ENCODE measurements at places on chromosomes 11 and 22.

DNA sequence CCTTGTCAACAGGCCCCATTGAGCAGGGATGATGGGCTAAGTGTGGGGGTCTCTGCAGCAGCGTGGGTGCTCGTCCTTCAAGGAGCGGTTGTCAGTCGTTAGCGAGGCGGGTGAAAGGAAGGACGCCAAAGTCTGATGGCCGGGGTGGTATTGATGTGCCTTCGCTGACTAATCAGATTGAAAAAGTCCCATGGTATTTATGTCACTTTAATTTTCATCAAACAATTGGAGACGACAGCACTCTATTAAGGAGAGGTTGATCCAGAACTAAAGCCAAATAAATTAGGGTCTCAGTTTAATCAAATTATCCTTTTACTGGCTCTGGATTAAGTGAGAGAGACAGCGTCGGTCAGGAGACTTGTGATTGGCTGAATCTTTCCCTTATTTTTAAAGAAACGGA, 9.6 kb downstream of the HTATIP2 start:
- DNase-seq: no peak

DNA sequence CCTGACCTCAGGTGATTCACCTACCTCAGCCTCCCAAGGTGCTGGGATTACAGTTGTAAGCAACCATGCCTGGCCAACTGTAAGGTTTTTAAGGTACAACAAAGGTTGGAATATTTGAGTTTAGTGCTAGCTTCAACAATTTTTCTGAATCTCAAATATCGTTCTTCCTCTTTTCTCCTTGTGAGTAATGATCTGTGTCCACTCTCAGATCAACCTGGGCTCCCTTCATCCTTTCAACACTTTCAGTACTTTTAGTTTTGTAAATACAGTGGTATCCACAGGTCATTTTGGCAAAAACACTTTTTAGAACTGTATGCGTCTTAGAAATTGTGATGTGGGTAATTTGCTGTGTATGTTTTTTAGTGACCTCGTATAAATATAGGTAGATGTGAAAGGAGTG, 7.9 kb downstream of the PACS1 start:
- no peak for DNase-seq

DNA sequence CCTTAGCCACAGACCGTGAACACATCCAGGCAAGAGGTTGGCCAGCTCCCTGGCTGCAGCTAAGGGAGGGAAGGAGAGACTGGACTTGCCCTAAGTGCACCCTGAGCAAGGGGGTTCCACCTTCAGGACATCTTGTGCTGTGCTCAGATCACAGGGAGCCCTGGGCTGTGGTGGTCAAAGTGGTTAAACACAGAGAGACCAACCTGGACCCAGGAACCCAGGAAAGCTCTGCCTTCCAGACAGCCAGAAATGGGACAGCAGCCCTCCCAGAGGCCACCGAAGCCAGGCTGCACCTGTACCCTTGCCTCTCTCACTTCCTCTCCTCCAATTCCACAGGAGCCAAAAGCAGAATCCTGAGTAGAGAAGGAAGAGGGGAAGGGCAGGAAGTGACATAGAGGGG, 105.2 kb upstream of the TMEM45B start:
- DNase-seq: no peak

DNA sequence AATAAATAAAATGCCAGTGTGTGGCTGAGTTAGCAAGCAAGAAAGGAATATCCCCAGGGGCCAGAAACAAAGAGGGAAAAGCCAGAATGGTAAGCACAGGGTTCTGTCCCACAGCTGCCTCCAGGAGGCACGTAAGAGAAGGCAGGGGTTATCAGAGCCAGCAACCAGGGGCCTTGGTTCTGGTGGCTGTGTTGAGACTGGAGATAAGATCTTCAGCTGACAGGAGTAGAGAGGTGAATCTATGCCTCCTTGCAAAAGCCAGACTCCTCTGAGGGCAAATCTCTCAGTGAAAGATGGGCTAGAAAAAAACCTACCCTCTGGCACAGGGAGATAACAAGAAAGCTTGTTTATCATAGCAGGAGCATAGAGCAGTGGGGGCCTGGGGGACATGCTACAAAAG, 29.8 kb upstream of the NFAM1 start:
- no peak for DNase-seq

DNA sequence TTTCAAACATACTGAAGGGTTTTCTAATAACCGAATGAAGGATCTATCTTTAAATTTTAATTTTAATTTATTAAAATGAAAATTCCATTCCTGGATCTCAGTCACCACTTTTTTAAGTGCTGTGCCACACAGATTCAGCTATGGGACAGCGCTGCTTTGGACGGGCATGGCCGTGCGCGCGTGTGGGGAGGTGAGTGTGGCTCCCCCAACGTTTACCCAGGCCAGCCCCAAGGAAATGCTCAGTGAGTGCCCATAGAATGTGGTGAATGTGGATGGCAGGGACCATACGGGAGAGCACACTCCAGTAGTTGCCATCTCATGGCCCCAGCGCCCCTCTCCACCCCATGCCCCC, 88.0 kb upstream of the KCNQ1OT1 start:
- DNase-seq: no peak

GRCh38 chr22:46444390-46444854, 93.0 kb downstream of the CELSR1 start:
- DNase-seq: no peak

DNA sequence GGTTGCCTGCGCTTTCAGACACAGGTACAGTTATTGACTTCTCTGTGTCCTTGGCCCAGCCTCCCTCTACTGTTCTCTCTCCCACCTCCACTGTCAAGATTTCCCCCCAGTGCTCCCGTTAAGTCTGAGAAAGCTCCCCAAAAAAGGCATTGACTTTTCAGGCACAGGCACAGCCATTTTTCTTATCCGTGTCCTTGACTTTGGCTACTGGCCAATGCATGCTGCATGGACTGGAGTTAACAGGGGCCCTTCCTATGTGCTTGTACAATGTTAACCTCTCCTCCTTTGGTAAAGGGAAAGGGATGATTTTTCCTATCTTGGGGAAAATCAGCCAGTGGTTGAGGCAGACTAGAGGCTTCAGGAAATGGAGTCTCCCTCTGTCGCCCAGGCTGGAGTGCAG, 4.3 kb downstream of the APOL5 start:
- DNase-seq: no peak

GRCh38 chr22:44698531-44699421, 3.2 kb upstream of the PRR5 start:
- DNase-seq: no peak

DNA sequence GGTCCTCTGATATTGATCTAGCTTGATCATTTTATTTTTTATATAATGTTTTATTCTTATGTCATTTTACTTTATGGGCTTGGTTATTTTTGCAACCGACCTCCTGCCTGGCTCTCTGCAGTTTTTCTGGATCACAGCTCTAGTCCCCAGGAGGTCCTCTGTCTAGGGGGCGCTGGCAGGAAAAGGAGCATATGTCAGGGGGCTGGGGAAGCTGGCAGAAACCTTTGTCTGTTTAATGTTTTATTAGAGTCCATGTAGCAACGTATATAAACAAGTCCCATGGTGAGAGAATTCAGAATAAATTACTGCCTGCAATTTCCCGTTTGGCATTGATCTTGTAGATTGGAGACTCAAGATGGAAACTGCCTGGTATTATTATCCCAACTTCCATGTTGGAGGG, 133.5 kb upstream of the ZBED5 start:
- DNase-seq: no peak

DNA sequence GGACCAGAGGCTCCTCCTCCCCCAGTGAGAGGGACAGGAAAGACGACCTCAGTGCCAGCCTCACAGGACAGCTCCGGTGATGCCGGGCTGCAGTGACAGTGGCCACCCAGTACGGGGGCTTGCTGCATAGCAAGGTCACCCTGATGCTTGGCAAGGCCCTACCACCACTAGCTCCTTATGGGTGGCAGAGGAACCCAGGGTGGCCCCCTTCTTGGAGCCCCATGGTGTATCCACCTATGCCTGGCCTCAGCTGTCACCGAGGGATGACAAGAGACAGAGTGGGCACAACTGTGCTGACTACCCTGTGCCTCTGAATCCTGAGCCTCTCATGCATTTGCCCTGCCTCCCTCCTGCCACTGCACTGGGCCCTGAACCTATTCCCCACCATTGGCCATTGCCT, 809.2 kb downstream of the TBC1D22A start:
- no peak for DNase-seq

DNA sequence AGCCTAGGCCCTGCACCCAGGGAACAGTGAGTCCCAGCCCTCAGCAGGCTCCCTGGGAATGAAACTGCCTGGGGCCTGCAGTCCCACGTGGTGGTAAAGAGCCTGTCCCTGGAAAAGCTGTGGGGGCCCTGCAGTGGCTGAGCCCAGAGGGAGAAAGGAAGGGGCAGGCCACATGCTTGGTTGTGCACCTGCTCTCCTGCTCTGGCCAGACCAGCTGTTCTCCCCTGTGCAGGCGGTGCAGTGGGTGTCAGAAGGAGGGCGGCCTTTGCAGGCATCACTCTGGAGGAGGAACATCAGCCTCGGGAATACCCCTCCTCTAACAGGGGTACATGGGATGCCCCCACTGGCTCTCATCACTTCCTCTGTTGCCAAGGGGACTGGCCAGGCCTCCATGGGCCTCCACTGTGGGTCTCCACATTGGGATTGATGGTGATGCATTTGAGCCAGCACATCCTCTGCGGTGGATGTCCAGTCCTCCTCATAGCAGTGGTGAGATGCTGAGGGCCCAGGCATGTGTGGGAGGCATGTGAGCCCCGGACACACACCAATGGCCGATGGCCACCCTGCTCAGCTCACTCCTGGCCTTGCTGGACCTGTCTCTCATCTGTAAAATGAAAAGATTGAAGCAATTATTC, 690.4 kb downstream of the BRD1 start:
- no peak for DNase-seq

DNA sequence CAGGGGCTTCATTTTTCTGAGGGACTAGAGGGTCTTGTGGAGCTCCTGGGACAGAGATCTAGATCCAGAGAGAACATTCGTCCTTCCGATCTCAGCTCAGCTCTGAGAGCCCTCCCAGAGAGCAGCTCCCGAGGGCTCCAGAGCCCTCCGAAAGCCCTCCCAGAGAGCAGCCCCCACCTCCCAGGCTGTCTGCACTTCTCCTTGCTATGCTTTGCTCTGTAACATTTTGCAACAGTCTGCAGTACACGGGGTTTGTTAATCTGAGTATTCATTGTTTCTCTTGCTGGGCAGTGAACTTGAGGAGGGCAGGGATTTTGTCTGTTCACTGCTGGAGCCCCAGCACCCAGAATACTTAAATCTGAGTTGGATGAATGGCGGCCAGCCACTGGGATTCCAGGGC, 2.6 kb downstream of the GGA1 start:
- no peak for DNase-seq

- DNase-seq: peak; percentile 69
These were observed at the start of gene SIPA1 for GRCh38 chr11:65637794-65638419. Gene SIPA1 (plus strand): TSS chr11:65638101. CDS start chr11:65640922, 2,821 bp downstream.

DNA sequence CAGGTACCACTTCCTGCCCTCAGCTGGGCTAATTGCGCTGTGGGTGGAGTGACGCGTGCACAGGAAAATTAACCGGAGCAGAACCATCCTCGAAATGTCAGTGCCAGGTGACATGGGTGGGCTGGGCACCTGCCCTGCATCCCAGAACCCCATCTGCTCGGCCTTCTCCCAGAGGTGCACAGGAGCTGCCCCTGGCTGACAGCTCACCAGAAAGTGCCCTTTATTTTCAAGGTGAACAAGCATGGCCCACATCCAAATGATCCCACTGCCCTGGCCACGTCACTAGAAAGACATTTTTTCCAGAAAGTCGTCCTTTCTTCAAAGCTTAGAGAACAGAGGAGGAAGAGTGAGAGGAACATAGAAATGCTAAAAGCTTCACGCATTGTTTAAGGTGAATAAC, 4.1 kb upstream of the ELFN2 start:
- DNase-seq: no peak

DNA sequence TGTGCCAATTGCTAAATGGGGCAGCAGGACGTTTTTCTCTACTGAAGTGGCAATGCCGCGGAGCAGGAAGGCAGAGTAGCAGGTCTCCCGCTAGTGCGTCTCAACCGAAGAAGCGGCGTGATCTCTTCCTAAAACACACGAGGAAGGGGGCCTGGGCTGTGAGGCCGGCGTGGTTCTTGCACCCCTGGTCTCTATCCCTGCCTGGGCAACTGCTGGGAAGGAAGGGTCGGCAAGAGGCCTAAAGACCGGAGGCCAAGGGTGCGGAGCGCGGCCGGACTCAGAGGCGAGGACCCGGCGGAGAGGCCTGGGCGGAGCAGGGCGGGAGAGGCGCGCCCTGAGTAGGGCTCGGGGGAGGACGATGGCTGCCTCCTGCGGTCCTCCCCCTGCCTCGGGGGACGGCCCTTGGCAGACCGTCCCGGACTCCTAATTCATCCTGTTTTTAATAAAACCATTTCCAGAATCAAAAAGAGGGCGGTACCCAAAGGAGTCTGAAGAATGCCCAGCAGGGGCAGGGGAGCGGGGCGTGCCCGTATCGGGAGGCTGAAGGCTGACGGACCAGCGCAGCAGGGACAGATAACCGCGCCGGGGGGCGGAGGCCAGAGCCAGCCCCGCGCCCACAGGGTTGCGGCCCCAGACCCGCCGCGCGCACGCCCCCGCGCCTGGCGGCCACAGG, 572 bp upstream of the APLP2 start:
- peak; percentile 5 for DNase-seq

DNA sequence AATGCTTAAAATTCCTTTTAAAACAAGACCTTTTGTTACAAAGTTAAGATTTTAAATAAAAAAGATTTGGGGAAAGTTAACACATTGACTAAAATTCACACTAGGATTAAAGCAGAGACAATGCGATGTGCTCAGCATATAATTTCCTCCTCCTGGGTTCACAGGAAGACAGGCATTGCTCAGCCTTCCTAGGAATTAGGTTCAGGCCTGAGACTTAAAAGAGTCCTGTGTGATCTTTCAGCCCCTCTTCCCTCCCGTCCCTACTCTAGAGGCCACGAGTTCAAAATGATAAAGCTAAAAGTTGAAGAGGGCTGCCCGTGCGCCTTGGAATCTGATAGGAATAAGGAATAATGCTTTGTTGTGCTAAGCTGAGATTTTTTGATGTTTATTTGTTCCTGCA, 218.6 kb downstream of the KIRREL3 start:
- DNase-seq: no peak

DNA sequence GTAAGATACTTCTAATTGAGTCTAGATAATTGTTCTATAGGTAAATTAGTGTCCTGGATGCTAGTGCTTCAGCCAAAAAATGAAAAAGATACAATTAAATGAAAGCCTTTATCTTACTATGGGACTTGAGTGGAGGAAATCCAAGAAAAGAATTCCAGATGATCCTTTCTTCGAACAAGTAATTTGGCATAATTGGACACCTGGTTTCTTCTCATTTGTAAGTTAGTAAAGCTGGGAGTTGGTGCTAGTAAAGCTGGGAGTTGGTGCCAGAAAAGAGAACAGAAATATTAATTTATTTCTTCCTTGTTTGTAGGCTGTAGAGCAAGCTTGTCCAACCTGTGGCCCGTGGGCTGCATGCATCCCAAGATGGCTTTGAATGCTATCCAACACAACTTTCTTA, 12.3 kb downstream of the OR51V1 start:
- no peak for DNase-seq

All from stimulated activated CD8-positive, alpha-beta memory T cell treated with anti-CD3 and anti-CD28 coated beads, Interleukin-15, amount 100 ng/mL, for 48 hours (primary cell).